ENCODE measurements at places on chromosomes 5 and 9. TPM values are rescaled to one million over a fixed set of nuclear protein-coding genes. Genes with fewer than 3 reads are reported as not detected.
A peak's percentile ranks its signal among the peaks of the same experiment; 100 is the strongest.

DNA sequence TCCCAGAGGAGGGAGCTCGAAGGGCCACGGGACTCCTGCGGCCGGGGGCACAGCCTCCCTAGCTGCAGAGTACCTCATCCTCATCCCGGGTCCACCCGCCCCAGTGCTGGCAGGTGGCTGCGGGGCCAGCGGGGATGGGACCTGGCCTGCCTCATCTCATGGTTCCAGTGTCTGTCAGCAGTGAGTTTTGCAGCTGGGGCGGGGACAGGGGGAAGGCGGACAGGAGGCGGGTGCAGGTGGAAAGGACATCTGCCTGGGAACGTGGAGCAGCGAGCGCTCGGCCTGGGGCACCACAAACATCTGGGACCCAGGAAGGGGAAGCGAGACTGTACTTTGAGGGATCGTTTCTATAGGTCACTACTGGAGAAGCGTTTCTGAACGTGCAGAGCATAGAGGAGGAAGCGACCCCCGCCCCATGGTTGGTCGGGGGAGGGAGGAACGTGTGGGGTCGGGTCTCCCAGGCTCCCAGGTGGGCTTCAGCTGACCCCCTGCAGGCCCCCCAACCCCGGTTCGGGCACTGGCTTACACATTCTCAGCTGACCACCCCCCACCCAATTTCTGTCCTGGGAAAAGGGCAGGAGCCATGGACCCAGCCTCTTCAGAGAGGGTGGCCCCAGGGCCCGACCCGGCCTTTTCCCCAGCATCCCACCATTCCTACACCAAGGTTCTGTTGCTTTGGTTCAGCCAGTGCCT is 56.5 kb upstream of the NOTCH1 start:
- peaks cover 4% of the 10 kb centered on the region for H3K27me3 ChIP-seq
- DNase-seq = no peak
- H3K4me1 ChIP-seq = peaks cover 39% of the 10 kb centered on the region

- no peaks in the 10 kb centered on the region for H3K36me3 ChIP-seq
- H3K4me1 ChIP-seq = no peaks in the 10 kb centered on the region
These were observed 137.6 kb upstream of the DAPK1 start for GRCh38 chr9:87359958-87360601.

- H3K4me3 ChIP-seq = no peak overlapping the region
- DNase-seq = no peak
- H3K36me3 ChIP-seq = no peaks in the 10 kb centered on the region
- H3K27ac ChIP-seq = no peak overlapping the region
These were observed 15.0 kb downstream of the HMMR start for GRCh38 chr5:163475411-163475810.

DNA sequence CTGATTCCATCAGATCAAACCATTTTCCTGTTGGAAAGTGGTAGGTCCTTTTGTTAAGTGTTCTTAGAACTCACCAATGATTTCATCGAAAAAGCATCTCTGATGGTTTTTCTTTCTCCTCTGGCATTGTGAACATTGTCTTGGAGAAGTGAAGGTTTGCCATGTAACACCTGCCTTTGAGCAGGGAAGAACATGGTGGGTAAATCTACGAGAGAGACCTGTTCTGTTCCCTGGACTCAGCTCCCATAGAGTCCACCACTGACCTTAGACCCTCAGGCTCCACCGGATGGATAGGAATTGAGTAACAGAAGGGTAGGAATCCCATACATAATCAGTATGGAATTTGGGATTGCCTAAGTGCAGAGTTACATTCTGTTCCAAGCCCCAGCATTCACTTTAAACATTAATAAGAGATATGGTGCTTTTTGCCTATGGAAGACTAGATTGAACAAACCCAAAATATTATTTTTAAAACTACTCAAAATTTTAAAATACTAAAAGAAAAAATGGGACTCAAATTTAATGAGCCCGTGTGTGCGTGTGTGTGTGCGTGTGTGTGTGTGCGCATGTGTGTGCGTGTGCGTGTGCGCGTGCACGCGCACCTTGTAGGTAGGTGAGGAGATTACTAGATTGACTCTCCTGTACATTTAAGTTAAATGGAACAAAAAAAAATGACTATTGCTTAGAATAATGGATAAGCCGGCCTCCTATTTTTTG is 92.0 kb downstream of the C9orf152 start:
- H3K4me1 ChIP-seq = peaks cover 47% of the 10 kb centered on the region
- no peak for DNase-seq
- H3K27ac ChIP-seq = peak overlapping the region; percentile 46
- no peaks in the 10 kb centered on the region for H3K27me3 ChIP-seq

Gene ADAMTS12
- total RNA-seq = 7.6 TPM

All from lower lobe of right lung (tissue), 2 donors.